ENCODE measurements at places on chromosomes 5 and 9.
A peak's percentile ranks its signal among the peaks of the same experiment; 100 is the strongest.

DNA sequence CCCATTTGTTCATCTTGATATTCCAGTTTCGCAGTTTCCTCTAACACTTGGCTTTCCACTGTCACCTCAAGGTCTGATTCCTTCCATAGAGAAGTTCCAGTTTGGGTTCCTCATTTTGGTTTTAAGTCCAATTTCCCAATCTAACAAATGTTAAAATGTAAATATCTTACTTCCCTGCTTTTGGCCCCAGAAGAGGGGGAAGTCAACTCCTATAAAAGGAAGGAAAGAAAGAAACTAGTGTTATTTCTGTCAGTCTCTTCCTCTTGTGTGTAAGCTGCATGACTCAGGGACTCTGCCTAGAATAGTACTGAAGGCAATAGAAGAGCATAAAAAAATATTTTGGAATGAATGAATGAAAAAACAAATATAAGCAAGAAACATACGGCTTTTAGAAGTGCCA, 127.5 kb upstream of the CCNG1 start:
- DNase-seq = no peak

- no peak for DNase-seq
These were observed 143.5 kb downstream of the GPBP1 start for GRCh38 chr5:57317341-57317740.

- DNase-seq = peak; percentile 21
These were observed 750 bp upstream of the NPR2 start for GRCh38 chr9:35790385-35791296.

DNA sequence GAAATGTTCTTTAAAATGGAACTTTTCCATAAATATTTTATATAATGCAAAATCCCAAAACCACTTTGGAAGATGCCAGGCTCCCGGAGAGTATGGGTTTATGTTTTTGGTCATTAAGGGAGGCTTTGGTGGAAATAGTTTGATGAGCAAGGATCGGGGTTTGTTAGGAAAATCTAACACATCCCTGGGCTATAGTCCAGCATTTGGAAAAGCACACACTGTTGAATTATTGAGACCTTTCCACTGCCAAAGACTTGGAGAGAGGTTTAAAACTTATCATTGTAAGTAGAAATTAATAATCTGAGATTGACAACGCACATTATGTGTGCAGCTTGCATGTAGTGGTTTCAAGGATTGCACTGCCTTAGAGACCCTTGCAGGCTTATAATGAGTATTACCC, 156.3 kb downstream of the PARP8 start:
- no peak for DNase-seq

GRCh38 chr9:130090915-130091314, 37.2 kb downstream of the GPR107 start:
- no peak for DNase-seq

DNA sequence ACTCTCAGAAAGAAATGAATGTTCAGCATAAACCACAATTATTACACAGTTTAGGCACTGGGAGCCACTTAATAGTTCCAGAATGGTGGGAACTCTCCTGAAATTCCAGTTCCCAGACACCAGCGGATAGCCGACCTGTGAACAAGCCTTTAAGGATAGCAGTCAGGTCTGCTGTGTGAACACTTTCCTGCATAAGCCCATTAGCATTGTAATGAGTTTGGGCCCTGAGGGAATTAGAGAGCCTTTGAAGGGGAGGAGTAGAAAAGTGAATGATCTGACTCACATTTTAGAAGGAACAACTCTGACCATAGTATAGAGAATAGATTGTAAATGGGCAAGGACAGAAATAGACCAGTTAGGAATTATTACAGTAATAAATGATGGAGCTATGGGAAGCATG, 189.1 kb downstream of the ADGRV1 start:
- no peak for DNase-seq

- DNase-seq = no peak
These were observed 18.6 kb upstream of the CFAP95 start for GRCh38 chr9:69801989-69802388.

All from stimulated activated CD8-positive, alpha-beta memory T cell treated with anti-CD3 and anti-CD28 coated beads, Interleukin-4, amount 100 ng/mL, for 4 hours (primary cell).